ENCODE measurements at places on chromosomes 1 and 21.

DNA sequence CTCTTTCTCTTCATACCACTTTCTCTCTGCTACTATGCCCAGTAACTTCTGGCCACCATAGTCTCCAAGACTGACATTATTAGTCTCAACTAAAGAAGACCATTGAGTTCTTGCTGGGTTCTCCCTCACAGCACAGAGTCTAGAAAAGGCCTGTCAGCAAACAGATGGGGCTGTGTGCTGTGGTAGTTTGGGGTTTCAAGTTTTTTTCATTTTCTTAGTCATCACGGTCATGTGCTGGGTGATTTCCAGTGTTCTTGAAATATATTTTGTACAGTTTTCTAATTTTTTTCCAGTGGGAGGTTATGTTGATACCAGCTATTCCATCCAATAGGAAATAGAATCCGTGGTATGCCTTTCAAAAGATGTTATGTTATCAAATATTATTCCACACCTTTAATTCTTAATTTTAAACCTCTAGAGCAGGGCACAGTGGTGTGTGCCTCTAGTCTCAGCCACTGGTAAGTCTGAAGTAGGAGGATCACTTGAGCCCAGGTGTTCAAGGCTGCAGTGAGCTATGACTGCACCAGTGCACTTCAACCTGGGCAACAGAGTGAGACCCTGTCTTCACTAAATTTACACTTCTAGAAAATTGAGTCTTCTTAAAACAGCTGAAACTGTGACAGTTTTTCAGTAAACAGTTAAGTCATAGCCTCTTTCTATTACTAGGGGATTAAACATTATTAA, 8.3 kb downstream of the CFHR2 start:
- no peak for DNase-seq

GRCh38 chr1:19645411-19646251, 1.5 kb downstream of the NBL1 start:
- DNase-seq: no peak

DNA sequence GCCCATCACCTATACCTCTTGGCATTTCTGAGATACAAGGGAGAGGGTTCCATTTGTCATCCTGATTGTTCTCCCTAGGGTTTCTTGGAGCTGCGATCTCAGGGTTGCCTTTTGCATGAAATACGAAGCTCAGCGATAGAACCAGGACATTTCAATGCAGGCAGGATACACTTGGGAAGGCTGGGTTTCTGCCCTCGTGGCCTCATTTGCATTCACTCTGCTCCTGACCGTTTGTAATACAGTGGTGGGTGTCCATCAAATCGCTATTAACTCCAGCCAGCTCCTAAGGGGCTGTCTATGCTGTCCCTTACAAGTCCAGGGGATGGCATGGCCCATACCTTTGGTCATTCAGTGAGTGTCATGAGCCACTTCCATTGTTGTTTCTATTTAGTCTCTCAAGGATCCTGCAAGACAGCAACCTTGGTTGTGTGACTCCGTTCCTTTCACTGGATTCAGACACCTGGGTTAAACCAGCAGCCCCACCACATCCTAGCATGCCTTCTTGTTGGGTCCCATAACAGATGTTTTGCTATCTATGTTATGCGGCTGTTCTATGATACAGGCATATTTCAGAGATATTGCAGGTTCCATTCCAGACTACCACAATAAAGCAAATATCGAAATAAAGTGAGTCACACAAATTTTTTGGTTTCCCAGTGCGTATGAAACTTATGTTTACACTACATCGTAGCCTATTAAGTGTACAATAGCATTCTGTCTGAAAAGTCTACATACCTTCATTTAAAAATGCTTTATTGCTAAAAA, 18.3 kb downstream of the KAZN start:
- DNase-seq: no peak

DNA sequence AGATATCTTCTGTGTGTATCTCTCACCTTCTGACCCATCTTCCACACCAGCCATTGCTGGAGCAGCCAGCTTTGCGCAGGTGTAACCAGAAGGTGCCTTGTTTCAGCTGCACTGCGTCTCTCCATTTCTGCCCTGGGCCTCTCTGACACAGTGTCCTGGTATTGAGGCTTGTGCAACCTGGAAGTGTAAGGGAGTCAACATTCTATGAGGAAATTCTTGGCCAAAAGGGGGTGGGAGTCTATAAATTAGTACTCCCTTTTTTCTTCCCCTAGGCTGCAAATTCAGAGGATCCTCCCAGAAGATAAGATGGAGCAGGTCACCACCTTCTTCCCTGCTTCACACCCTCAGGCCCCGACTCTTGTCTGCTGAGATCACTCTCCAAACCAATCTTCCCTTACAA, 109.1 kb downstream of the MRPS6 start:
- DNase-seq: no peak

- no peak for DNase-seq
Measured at GRCh38 chr1:227038401-227038800, 98.3 kb downstream of the COQ8A start.

Data from amniotic stem cell (primary cell).